Myocyte (in vitro differentiated cells): ENCODE measurements at places on chromosomes 4 and X. TPM values are rescaled to one million over a fixed set of nuclear protein-coding genes. Genes with fewer than 3 reads are reported as not detected.

DNA sequence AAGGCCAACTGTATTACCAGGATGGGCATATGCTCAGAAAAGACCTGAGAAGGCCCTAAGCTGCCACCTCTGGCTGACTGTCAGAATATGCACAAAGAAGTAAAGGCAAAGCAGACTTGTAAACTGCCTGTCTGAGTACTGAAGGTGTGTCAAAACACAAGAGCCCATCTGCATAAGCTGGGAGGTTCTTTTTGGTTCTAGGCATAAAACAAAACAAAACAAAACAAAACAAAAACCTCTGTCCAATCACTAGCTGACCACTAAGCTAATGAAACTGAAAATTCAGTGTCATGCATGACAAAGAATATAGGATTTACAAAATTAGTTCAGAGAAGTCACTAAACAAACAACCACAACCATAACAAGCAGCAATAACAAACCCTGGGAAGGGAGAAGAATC is 20.6 kb downstream of the SH3D19 start:
- no peak for DNase-seq

DNA sequence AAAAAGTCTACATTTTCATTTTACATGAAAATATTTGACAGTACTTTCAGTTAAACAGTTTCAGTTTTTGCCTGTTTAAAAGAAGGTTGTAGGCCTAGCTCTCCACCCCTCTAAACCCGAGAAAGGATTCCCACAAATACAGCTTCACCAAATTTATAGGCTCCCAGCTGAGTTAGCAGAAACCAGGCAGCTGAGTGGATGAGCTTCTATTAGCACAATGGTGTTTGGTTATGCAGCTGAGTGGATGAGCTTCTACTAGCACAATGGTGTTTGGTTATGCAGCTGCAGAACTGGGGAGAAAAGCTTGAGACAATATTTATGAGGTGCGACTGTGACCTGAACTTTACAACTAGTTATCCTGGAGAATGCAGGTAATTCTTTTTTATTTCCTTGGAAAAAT is 36.6 kb upstream of the PAQR3 start:
- no peak for DNase-seq

GRCh38 chrX:47206316-47206715 is 12.2 kb upstream of the CDK16 start:
- DNase-seq = no peak

DNA sequence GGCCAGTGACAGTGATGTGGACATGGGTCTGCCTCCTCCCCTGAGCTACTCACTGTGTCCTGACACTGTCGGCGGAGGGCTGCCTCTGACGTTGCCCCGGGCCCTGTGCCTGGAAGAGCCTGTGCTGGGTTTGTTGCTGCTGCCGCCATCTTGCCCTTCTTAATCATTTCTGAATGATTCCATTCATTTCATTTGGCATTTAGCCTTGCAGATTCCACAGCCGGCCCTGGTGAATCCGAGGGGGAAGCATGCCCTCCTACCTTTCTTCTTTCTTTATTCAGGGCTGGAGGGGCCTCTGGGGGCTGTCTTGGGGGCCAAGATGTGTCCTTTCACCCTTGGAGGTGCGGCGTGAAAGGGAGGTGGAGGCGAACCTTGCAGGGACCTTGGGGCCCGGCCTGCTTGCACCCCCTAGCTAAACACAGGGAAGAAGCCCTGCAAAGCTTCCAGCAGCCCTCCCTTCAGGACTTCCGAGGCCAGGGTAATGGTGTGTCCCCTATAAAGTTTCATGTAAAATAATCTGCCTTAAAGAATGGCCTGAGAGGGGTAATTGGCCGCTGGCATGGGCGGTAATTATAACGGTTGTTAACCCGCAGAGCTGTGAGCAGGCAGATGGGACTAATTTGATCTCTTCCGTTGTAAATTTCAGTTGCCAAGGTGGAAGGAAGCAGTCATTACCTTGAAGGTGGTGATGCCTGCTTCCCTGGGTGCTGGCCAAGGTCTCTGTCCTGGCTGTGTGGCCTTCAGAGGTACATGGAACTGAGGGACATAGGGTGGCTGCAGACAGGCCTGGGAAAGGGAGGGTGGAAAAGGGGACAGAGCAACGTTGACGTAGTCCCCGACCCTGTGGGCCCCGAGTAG is 92.3 kb downstream of the PSAPL1 start:
- no peak for DNase-seq

Gene ANOS1
- 0.08 TPM in 1 of 2 replicates, not detected in the other for total RNA-seq

Gene SPARCL1
- total RNA-seq = 0.26 and 0.80 TPM in 2 replicates

Gene RNF212
- total RNA-seq = not detected in 2 replicates

DNA sequence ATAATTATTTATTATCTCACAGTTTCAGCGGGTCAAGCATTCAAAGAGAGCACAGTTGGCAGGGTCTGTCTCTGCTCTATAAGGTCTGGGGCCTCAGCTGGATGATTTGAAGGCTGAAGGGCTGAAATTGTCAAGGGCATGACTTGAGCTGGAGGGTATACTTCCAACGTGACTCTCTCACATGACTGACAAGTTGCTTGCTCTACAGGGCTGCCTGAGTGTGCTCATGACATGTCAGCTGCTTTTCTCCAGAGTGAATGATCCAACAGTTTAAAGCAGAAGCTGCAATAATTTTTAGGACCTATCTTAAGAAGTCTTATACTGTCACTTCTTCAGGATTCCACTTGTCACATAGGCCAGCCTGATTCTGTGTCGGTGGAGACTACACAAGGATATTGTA is 51.2 kb downstream of the TIGD2 start:
- DNase-seq = no peak

- DNase-seq = no peak
These were observed 94.6 kb upstream of the FUNDC1 start for GRCh38 chrX:44637282-44637681.

DNA sequence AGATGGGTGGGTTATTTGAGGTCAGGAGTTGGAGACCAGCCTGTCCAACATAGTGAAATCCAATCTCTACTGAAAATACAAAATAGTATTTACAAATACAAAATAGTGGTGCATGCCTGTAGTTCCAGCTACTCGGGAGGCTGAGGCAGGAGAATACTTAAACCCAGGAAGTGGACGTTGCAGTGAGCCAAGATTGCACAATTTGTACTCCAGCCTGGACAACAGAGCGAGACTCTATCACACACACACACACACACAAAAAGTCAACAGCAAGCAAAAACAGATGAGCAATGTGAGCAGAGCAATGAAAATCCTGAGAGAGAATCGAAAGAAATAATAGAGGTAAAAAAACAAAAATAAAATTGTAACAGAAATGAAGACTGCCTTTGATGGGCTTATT is 168.8 kb downstream of the PCDH18 start:
- DNase-seq = no peak

Gene NXF2B
- not detected in 2 replicates for total RNA-seq

GRCh38 chr4:113641025-113641431 is 120.5 kb downstream of the CAMK2D start:
- no peak for DNase-seq

- DNase-seq = peak; percentile 0
These were observed 79.4 kb downstream of the RPS6KA6 start for GRCh38 chrX:84108584-84108983.

DNA sequence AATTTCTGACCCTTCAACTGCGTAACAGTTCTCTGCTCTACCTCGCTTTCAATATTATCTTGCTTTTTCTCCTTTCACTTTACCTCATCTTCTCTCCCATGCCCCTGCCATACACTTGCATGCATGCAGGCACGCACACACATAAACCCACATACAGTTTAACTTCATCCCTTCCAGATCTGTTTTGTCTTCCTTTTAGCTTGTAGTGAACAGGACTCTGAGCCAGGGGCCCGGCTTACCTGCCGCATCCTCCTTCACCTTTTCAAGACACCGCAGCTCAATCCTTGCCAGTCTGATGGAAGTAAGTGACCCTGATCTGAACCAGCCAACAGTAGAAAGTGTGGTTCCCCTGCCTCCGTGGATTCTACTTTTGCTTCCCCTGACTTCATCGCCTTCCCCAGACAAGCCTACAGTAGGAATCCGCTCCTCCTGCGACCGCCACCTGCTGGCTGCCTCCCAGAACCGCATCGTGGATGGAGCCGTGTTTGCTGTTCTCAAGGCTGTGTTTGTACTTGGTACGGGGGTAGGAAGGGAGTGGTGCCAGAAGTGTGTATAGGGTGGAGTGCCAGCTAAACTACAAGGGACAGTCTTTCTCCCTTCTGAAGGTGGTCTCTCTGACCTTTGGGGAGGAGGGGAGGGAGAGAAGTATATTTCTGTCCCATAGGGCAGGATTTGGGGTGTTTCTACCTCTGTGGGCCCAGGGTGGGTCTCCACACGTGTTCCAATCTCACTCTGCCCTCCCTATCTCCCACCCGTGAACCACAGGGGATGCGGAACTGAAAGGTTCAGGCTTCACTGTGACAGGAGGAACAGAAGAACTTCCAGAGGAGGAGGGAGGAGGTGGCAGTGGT is 10.7 kb downstream of the MED12 start:
- DNase-seq = peak; percentile 60

DNA sequence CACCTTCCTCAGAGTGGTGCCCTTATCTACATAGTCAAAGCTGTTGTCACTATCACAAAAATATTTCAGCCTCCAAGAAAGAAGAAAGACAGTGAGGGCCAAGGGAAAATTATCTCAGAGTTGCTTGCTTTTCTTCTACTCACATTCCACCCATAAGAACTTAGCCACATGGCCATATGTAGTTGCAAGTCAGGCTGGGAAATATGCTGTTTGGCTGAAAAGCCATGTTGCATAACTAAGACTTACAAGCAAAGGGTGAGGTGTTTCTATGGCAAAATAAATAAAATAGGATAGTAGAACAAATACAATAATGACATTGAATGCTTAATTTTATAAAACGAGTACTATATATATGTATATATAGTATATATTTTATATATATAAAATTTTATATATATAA is 365.9 kb upstream of the PABPC4L start:
- no peak for DNase-seq

Gene COL4A5
- 40.0 and 72.2 TPM in 2 replicates for total RNA-seq

Gene PRRG3
- total RNA-seq = not detected in 2 replicates

Gene PPID
- total RNA-seq = 48.2 and 51.6 TPM in 2 replicates

Gene VSIG4
- not detected in 2 replicates for total RNA-seq
